ENCODE measurements at places on chromosomes 5 and 9. TPM values are rescaled to one million over a fixed set of nuclear protein-coding genes. Genes with fewer than 3 reads are reported as not detected.

DNA sequence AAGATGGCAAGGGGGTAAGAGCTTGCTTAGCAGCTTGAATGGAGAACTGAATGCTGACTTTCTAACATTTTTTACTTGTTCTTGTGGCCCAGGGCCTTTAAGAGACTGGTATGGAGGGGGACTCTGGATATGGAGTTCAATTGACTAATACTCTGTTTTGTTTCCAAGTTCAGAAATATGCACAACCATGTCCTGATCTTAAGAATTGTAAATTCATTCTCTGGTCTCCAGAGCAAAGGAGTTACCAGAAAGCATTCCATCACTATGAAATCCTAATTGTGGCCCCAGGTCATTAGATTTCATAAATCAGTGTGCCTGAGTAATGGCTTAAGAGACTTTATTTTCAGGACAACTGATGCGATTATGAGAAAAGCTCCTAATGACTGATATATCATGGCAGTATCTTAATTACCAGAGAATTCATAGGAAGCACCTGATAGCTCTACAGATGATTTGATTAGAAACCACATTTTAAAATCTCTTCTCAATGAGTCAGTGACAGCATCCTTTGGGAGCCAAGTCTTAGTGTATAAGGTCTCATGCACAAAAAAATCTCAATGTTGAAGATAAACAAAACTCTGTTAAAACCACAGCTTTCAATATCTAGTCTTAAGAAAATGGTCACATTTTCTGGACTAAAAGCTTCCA is 613.6 kb upstream of the KLF4 start:
- no peaks in the 10 kb centered on the region for H3K27me3 ChIP-seq
- H3K36me3 ChIP-seq, result no peaks in the 10 kb centered on the region
- no peak overlapping the region for H3K27ac ChIP-seq
- DNase-seq, result no peak
- no peak overlapping the region for H3K4me3 ChIP-seq

DNA sequence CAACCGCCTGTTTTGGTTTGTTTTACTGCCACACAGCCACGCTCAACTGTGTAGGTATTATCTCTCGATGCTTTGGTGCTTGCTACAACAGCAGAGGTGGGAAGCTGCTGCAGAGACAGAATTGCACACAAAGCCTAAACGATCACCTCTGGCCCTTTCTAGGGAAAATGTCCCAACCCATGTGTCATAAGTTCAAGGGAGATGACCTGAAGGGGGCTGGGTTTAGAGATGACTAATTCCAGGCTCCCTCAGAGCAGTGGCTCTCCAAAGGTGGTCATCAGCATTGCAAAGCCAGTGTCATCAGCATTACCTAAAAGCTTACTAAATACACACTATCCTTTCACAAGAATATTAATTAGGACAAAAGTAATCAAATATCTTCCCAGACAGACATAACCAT is 10.9 kb downstream of the ZNF622 start:
- DNase-seq, result no peak
- H3K27ac ChIP-seq, result no peak overlapping the region
- H3K4me3 ChIP-seq, result no peak overlapping the region

GRCh38 chr9:70625078-70625477 is 210.6 kb upstream of the KLF9 start:
- H3K4me1 ChIP-seq, result no peaks in the 10 kb centered on the region
- H3K27me3 ChIP-seq, result no peaks in the 10 kb centered on the region
- H3K4me3 ChIP-seq, result no peak overlapping the region
- H3K36me3 ChIP-seq, result no peaks in the 10 kb centered on the region
- no peak for DNase-seq

DNA sequence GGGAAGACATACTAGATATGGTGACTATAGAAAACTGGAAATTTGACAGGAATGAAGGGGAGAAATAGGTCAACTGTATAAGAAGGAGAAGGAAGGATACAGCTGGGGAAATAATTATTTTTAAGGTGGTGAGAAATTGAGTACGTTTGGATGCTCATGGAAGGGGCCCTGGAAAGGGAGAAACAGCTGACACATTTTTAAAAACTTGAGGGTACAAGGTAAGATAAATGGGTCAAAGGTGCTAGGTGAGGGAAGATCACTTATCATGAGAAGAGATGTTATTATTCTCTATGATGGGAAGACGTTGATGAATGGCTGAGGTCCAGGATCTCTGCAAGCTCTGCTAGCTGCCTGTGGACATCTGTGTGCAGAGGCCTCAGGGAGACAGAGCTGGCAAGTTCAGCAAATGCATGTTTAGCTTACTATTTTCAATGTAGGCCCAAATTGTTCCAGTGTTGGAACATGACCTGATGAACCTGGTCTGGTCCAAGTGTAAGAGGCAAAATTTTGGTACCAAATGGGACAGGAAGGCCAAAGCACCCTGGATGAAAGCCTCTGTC is 181.7 kb downstream of the MTRR start:
- H3K4me1 ChIP-seq, result no peaks in the 10 kb centered on the region
- DNase-seq, result no peak
- no peak overlapping the region for H3K27ac ChIP-seq
- no peak overlapping the region for H3K4me3 ChIP-seq

Gene GGTA1
- total RNA-seq, result 11.6 TPM
